ENCODE measurements at places on chromosomes 1 and 21.

GRCh38 chr21:29164323-29164942, 34.0 kb downstream of the MAP3K7CL start:
- DNase-seq: peak; percentile 83

DNA sequence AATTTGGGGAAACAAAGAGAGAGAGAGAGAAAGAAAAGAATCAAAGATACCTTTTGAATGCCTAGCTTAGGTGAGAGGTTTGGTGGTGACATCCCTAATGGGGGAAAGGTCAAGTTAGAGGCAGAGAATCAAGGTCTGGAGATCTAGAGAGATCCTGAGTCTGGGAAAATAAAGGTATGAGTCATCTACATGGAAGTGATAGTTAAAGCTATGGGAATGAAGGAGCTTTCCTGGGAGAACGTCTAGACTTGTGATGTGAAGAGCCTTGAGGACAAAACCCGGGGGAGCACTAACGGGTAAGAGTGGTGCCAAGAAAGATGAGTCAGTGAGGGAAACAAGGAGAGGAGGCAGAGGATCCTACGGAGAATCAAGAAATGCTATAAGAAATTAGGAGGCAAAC, 110.8 kb upstream of the RUNX1 start:
- DNase-seq: peak; percentile 62

DNA sequence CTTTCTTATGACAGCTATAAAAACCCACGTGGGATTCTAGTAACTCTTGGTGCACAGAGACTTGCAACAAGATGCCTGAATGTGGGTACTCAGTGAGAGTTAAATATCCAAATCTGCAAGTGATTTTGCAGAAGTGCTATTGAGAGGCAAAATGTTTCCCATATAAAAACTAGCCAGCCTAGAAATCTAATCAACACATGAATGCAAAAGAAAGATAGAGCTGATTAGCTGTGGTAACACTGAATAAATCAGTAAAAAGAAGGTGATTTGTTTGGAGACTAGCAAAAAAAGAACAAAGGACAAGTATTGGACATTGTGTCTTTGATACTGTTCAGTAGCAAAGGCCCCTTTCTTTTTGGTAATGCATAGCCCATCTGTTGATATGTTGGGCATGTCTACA, 213.7 kb upstream of the SGIP1 start:
- DNase-seq: no peak

GRCh38 chr1:177979272-177979671, 9.4 kb upstream of the SEC16B start:
- DNase-seq: no peak

DNA sequence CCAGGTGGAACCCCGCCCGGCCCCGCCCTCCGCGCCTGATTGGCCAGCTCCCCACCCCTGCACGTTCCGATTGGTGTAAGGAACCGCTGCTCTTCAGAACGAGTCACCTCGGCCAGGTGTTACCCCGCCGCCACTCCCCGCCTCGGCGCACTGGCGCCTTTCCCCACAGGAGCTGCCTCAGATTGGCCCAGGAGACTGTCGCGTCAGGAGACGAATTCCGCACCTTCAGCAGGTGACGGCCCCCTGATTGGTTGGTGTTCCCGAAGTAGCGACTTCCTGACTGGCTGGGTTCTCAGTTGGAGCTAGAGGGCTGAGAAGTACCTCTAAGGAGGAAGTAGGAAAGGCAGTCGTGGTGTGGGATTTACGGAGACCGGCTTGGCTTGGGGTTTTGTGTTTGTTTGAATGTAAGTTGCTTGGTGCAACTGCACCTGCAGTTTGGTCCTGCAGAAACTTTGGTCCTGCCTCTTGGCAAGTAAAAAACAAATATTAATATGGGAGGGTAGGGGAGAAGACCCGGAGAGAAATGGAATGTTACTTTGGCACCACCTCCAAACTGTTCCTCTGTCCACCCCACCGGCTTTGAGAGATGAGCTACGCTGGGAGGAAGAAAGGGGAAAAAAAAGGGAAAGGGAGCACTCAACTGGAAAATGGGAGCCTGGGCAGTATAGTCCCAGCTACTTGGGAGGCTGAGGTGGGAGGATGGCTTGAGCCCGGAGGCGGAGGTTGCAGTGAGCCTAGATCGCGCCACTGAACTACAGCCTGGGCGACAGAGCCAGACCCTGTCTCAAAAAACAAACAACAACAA, 415 bp upstream of the F11R start:
- no peak for DNase-seq

DNA sequence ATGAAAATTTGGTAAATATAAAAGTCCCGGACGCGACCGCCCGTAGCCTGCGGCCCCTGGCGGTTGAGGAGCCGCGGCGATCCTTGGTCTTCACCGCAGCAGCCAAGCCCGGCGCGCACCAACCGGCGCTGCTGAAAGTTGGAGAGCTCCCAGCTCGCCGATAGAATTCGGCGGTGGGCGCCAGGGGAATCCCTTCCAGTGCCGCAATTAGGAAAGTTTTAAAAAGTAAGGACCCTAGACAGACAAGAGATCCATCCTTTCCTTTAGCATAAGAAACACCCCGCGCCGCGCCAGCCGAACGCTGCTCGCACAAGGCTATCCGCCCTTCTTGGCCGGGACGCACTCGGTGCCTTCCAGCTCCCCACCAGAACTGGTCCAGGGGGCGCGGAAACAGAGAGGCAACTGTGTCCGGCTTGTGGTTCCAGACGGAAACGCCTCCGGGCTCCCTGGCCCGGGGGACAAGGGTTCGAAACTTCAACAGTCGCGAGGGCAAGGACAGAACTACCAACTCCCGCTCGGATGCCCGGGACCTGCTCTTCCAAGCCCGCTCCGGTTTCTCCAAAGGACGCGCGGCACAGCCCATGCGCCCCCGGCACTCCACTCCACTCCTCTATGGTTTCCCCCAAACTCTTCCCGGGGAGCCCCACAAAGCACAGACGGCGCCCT, 1.7 kb downstream of the FAM78B start:
- no peak for DNase-seq

GRCh38 chr1:160251011-160251410, 11.3 kb downstream of the DCAF8 start:
- DNase-seq: no peak

DNA sequence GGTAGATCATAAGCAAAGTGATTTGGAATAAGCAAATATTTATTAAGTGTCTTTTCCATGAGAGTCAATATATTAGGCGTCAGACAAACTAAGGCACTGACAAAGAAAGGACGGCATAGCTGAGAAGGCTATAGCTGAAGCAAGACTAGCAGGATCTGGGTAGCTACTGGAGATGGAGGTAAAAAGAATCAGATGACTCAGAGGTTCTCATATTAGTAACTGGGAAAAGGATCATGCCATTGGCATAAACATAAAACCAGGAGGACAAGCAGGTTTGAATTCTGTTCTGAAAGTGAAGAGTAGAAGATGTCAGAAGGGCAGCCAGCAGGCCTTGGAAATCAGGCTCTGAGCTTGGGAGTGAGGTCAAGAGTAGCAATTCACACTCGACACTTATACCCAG, 531.9 kb downstream of the PTPRC start:
- DNase-seq: no peak

DNA sequence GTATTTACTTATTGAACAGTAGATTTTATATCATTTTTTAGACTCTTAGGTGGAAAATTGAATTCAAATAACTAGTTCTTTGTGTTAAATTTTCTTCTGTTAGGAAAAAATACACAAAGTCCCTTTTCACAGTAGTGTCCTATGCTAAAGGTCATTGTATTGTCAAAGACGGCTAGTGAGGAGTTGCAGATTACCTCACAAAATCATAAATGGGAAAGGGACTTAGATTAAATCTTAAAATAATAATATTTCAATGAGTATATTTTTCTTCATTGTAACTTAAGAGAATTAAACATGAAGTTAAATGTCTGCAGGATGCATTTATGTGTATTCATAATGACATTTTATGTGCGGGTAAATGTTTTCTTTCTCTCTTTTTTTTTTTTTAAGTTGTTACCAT, 32.7 kb downstream of the LYPLAL1 start:
- no peak for DNase-seq

GRCh38 chr1:186014370-186015037, 280.3 kb downstream of the HMCN1 start:
- DNase-seq: peak; percentile 38

DNA sequence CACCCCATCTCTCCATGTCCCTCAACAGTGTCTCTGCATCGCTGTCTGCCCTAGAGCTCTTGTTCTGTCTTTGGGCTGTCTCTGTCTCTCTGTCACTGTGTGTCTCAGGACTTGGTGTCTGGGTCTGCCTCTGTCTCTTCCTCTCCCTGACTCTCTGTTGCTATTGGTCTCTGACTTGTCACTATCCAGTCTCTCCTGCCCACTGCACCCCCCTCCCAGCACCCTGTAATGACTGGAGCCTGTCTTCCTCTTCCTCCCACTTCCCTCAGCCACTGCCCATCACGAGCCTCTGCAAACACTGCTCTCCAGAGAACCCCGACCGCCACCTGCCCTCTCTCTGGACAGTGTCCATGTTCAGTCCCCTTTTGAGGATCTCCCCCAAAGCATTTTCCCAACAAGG, 12.1 kb downstream of the PEAR1 start:
- no peak for DNase-seq

DNA sequence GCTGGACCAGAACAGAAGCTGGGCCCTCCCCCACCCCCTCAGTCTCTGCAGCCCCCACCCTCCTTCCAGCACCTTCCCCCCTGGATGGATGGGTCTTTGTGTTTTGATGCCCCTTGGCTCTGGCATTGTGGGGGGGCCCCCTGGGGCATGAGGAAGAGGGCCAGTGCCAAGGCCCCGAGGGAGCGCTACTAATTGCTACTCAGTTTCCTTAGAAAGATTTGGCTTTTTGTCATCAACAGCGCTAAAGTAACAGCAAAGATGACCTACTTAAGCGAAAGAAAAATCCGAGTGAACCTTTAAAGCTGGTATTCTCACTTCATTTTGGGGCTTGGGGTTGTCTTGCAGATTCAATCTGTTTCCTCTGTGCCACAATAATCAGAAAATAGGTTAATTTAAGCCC, 63.5 kb downstream of the SKI start:
- DNase-seq: no peak

GRCh38 chr1:243244432-243244841, 10.6 kb downstream of the CEP170 start:
- DNase-seq: no peak

DNA sequence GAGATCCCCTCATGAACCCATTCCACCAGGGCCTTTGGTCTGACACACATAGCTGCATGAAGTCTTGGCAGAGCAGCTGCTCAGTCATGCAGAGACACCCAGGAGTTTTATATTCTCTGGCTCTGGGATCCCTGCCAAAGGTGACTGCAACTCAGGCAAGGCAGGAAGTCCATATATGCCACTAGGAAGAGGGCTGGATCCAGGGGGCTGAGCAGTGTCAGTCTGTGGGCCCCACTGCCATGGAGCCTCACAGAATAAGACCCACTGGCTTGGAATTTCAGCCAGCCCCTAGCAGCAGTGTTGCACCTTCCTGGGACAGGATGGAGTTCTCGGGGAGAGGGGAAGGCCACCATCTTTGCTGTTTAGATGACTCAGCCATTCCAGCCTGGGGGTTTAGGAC, 199.7 kb downstream of the TBX15 start:
- DNase-seq: peak; percentile 76

DNA sequence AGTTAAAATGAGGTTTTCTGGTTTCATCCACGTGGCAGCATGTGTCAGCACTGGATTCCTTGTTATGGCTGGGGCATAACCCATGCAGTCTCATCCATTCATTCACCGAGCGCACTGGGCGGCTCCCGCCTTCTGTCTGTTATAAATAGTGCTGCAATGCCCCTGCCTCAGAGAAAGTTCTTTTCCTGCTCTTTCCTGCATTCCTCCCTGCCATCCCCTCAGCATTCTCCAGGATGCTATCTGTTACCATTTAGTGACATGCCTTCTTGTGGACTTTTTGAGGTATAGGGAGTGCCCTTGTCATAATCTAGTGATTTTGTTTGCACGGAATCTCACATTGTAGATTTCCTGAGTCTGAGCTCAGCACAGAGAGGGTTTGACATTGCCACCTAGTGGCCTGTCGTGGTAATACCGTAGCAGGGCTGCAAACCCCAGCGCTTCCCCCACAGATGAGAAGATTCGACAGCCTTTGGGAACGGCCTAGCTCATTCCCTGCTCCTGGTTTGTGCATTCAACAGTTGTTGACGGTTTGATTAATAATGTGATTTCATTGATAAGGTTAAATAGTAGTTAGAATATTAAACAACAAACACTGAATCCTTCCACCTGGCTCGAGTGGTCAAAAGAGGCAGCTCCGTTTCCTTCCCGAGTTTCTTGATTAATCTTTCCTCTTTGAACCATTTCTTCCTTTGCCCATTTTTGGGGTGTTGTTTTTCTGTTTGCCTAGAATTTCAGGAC, 46.3 kb downstream of the UMODL1 start:
- peak; percentile 64 for DNase-seq

DNA sequence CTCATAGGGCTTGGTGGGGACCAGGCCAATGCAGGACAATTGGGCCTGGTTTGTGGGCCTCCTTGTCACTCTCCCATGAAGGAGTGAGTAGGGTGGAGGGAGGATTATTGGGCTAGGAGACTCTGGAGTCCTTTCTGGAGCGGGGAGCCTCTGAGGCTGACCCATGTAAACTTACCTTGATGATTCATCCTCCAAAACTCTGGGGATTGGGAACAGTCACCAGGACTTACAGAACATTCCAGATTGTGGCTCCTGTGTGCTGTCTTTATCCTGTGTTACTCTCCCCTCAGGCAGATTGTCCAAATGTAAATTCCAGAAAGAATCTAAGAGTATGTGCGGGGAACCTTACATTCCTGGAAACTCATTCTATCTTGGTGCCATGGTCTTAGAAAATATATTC, 197.6 kb downstream of the CAMTA1 start:
- DNase-seq: no peak

DNA sequence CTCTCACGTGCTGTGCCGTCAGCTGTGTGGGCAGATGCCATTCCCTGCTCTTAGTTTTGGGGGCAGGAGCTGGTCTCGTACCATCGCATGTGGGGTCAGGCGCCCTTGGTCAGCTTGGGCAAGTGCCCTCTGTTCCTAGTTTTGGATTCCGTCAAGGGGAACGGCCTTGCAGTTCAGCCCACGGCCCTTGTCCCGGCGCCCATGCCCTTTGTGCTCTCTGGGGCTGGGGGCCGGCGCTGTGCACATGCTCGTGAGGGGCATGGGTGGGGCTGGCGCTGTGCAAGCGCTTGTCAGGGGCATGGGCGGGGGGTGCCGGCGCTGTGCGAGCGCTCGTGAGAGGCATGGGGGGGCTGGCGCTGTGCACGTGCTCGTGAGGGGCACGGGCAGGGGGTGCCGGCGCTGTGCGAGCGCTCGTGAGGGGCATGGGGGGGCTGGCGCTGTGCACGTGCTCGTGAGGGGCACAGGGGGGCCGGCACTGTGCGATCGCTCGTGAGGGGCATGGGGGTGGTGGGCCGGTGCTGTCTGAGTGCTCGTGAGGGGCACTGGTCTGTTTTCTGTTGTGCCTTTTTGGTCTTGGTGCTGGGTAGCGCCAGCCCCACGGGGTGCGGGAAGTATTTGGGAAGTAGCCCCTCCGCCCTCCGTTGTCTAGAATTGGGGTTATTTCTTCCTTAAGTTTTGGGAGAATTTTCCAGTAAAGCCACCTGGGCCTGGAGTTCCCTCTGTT, 29.5 kb upstream of the DIP2A start:
- no peak for DNase-seq

- DNase-seq: no peak
These were observed 389.7 kb downstream of the OMA1 start for GRCh38 chr1:58156831-58157230.
